ENCODE measurements at places on chromosomes 3 and 15. TPM values are rescaled to one million over a fixed set of nuclear protein-coding genes. Genes with fewer than 3 reads are reported as not detected.

ABI3BP gene
- 8.7 TPM for total RNA-seq

EPM2AIP1 gene
- 8.3 TPM for total RNA-seq

KIF9 gene
- 5.3 TPM for total RNA-seq

CYP8B1 gene
- not detected for total RNA-seq

NSUN3 gene
- total RNA-seq, result 4.5 TPM

EPHB1 gene
- 0.16 TPM for total RNA-seq

PLA2G4D gene
- total RNA-seq, result not detected

AGTR1 gene
- total RNA-seq, result 3.1 TPM

ACKR2 gene
- total RNA-seq, result not detected

FSIP1 gene
- 0.97 TPM for total RNA-seq

CPNE9 gene
- not detected for total RNA-seq

GALNT15 gene
- total RNA-seq, result 13.4 TPM

MSL2 gene
- 8.4 TPM for total RNA-seq

ECE2 gene
- not detected for total RNA-seq

GOLGA8S gene
- not detected for total RNA-seq

CDHR4 gene
- total RNA-seq, result not detected

MESP2 gene
- total RNA-seq, result not detected

HGD gene
- total RNA-seq, result 5.2 TPM

All from cardiac atrium fibroblast (primary cell).